Right lobe of liver (tissue), 6 donors: ENCODE measurements at places on chromosomes 2 and 18. TPM values are rescaled to one million over a fixed set of nuclear protein-coding genes. Genes with fewer than 3 reads are reported as not detected.

DNA sequence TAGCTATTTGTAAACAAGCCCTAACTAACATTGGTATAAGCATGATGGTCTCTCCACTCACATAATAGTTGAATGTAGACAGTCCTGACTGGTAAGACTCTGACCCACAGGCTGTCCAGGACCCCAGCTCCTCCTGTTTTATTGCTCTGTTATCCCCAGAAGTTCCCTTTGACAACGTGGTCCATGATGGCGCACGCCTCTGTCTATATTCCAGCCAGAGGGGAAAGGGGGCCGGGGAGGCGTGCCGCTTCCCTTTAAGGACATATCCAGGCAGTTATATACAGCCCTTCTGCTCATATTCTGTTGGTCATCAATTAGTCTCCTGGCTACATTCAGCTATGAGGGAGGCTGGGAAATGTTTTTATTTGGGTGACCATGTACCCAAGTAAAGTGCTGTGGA, 6.7 kb downstream of the DYSF start:
- no peak overlapping the region for H3K4me3 ChIP-seq
- no peaks in the 10 kb centered on the region for H3K36me3 ChIP-seq
- peaks cover 52% of the 10 kb centered on the region for H3K4me1 ChIP-seq
- no peak overlapping the region for H3K27ac ChIP-seq
- no peak for DNase-seq
- no peaks in the 10 kb centered on the region for H3K27me3 ChIP-seq

- DNase-seq, result peak; percentile 40
- H3K4me3 ChIP-seq, result no peak overlapping the region
- H3K27ac ChIP-seq, result no peak overlapping the region
- no peaks in the 10 kb centered on the region for H3K4me1 ChIP-seq
Observed at GRCh38 chr2:238875471-238876231, 27.8 kb downstream of the TWIST2 start.

DNA sequence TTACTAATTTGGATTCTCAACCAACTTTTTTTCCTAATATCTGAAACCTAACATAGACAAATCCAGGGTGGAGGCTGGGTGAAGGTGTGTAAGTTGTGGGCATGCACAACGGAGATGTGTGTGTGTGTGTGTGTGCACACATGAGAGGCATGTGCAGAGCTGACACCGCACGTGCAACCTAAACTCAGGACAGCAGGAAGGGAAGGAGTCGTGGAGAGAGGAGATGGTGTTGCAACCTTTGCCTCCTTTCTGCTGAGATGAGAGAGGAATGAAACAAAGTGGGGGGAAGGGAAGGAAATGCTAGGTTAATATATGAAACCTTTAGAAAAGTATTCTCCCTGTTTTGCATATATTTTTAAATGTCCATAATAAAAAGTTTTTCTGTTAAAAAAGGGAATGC, 64.7 kb downstream of the KCTD1 start:
- no peaks in the 10 kb centered on the region for H3K36me3 ChIP-seq
- no peak for DNase-seq
- no peaks in the 10 kb centered on the region for H3K4me1 ChIP-seq
- no peaks in the 10 kb centered on the region for H3K27me3 ChIP-seq
- no peak overlapping the region for H3K27ac ChIP-seq
- H3K4me3 ChIP-seq, result no peak overlapping the region

DNA sequence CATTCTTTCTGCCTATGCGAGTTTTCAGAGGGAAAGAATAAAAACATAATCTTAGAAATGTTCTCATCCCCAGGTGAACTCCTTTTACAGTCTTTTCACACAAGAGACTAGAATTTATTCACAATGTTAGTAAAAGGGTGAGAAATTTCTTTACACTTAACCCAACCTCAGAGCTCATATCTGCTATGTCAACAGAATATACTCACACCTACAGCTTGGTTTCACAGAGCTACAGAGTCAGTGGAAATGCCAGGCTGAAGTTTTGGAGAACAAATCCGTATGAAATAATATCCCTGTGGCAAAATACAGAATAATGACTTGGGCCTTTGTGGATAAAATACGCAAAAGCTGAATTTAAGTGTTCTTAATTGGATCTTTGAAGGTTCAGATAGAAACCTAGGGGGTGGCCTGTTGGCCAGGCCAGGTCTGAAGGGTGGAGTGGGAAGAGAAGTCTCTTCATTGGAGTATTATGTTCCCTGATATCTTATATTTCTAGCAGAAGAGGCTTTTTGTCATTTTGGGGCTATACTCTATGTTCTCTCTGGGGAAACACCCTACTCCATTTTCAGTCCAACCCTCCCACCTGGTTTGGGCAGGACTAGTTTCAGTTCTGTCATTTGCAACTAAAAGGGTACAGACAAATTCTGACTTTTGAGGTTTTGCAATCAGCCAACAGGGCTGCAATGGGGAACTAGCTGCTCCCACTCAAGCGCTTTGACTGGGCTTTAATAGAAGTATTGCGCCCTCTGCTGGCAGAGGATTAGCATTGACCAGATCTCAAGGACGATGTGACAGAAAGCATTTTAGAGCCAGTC, 25.7 kb downstream of the FBXO48 start:
- H3K36me3 ChIP-seq, result no peaks in the 10 kb centered on the region
- no peaks in the 10 kb centered on the region for H3K27me3 ChIP-seq
- peak; percentile 72 for DNase-seq
- H3K4me3 ChIP-seq, result no peak overlapping the region
- H3K4me1 ChIP-seq, result peaks cover 15% of the 10 kb centered on the region
- no peak overlapping the region for H3K27ac ChIP-seq

DNA sequence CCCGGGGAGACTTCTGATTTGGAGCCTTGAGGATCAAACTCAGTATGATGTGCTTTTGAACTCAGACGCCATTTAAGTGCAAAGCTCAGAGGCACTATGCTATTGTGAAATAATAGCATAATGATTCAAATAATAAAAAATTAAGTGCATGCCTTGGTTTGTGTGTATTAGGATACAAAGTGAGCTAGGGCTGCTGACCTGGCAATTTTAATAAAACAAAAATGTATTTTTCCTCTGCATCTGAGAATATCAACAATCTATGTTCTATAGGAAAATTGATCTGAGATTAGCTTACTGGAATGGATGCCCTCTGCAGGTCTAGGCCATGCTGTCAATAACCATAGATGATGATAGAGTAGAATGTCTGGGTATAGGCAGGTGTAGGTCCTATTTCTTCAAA, 278.8 kb downstream of the DCDC2C start:
- no peak overlapping the region for H3K27ac ChIP-seq
- no peaks in the 10 kb centered on the region for H3K36me3 ChIP-seq
- no peaks in the 10 kb centered on the region for H3K27me3 ChIP-seq
- no peaks in the 10 kb centered on the region for H3K4me1 ChIP-seq

Gene UGT1A4
- total RNA-seq, result 433 TPM

Gene FBLN7
- 3.0 TPM for total RNA-seq

- H3K27me3 ChIP-seq, result no peaks in the 10 kb centered on the region
- H3K36me3 ChIP-seq, result no peaks in the 10 kb centered on the region
- no peak for DNase-seq
- H3K27ac ChIP-seq, result no peak overlapping the region
- H3K4me3 ChIP-seq, result no peak overlapping the region
Observed at GRCh38 chr2:50584185-50584584, 447.7 kb downstream of the NRXN1 start.

Gene KCNG2
- total RNA-seq, result not detected

- no peak for DNase-seq
- no peak overlapping the region for H3K4me3 ChIP-seq
- H3K27me3 ChIP-seq, result no peaks in the 10 kb centered on the region
- H3K27ac ChIP-seq, result no peak overlapping the region
- H3K36me3 ChIP-seq, result no peaks in the 10 kb centered on the region
Observed at GRCh38 chr2:25301453-25302352, 40.0 kb downstream of the DNMT3A start.

DNA sequence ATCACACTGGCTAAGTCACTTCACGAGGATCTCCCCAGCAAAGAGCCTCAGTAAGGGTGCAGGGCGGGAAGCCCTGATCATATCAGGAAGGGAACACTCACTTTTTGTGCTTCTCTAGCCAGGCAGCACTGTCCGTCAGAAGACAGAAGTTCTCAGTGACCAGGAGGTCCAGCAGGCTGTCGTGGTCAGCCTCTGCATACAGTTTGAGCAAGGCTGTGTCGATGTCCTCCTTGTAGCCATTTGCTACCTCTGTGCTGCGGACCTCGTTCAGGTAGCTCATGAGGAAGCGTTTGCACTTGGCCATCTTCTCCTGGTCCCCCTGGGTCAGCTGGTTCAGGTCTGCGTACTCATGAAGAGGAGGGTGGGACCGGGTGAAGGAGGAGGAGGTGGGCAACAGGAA, 38.7 kb downstream of the GPR45 start:
- H3K4me3 ChIP-seq, result no peak overlapping the region
- no peak for DNase-seq
- H3K4me1 ChIP-seq, result no peaks in the 10 kb centered on the region

- H3K27ac ChIP-seq, result no peak overlapping the region
- DNase-seq, result no peak
- no peak overlapping the region for H3K4me3 ChIP-seq
- H3K4me1 ChIP-seq, result peaks cover 17% of the 10 kb centered on the region
- H3K27me3 ChIP-seq, result no peaks in the 10 kb centered on the region
Observed at GRCh38 chr2:231029563-231029962, 7.8 kb upstream of the C2orf72 start.

DNA sequence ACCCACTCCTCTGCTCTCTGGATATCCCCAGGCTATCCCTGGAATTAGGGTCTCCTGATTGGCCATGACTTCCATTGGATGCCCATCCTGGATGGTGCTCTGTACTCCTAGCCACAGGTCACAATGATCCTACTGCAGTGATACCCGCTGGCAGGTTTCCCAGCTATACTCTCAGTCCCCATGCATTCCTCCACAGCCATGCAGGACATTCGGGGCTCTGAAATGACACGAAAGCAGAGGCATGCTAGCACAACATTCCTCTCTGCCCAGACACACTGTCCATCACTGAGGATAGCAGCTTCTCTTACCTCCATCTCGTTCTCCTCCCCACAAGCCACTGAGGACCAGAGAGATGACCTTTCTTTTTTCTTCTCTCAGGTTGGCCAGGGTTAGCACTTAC, 51.7 kb upstream of the SPATS2L start:
- H3K27me3 ChIP-seq, result no peaks in the 10 kb centered on the region
- H3K4me3 ChIP-seq, result no peak overlapping the region
- no peaks in the 10 kb centered on the region for H3K4me1 ChIP-seq
- H3K27ac ChIP-seq, result no peak overlapping the region
- DNase-seq, result no peak
- H3K36me3 ChIP-seq, result no peaks in the 10 kb centered on the region

DNA sequence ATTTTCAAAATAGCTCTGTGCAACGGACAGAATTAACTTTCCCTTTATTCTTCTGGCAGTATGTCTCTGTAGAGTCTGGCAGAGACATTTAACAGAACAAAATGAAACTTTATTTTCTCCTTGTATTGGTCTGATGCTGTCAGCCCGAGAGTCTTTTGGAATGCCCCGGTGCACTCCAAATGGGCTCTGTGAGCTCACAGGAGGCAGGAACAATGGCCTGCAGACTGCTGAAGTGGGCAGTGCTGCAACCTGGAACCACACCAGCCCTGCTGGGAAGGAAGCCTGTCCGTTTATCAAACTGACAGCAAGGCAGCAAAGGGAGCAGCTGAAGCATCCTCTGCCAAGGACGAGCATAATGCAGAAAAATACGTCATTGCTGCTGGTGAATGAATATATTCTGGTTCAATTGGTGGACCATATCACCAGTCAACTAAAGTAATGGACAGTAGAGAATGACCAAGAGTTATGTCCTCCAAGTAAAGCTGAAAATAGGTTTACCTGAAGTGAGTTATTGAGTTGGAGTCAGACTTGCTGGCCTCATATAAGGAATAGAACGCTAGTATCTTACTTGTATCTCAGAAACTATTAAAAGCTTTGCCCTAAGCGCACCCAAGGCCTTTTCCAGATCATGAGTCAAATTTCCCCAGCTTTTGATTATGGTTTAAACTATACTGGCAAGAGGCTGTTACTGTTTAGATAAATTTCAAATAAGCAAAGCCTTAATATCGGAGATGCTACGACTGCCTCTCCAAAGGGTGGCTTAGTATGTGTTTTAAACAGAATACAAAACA, 207.6 kb upstream of the TANK start:
- H3K27ac ChIP-seq, result no peak overlapping the region
- H3K36me3 ChIP-seq, result no peaks in the 10 kb centered on the region
- no peak overlapping the region for H3K4me3 ChIP-seq
- DNase-seq, result no peak

DNA sequence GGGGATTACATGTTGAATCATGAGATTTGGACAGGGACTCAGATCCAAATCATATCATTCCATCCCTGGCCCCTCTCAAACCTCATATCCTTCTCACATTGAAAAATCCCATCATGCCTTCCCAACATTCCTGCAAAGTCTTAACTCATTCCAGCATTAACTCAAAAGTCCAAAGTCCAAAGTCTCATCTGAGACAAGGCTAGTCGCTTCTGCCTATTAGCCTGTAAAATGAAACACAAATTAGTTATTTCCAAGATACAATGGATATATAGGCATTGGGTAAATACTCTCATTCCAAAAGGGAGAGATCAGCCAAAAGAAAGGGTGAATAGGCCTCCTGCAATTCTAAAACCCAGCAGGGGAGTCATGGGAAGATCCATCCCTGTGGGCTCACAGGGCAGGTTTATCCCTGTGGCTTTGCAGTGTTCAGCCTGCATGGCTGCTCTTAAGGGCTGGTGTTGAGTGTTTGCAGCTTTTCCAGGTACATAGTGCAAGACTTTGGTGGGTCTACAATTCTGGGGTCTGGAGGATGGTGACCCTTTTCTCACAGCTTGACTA, 21.2 kb upstream of the SLC14A1 start:
- no peaks in the 10 kb centered on the region for H3K4me1 ChIP-seq
- H3K4me3 ChIP-seq, result no peak overlapping the region
- no peak for DNase-seq
- H3K27me3 ChIP-seq, result no peaks in the 10 kb centered on the region
- H3K36me3 ChIP-seq, result no peaks in the 10 kb centered on the region
- no peak overlapping the region for H3K27ac ChIP-seq

- no peaks in the 10 kb centered on the region for H3K27me3 ChIP-seq
- H3K4me3 ChIP-seq, result no peak overlapping the region
- no peak overlapping the region for H3K27ac ChIP-seq
- H3K36me3 ChIP-seq, result no peaks in the 10 kb centered on the region
Observed at GRCh38 chr2:226098861-226099745, 699.6 kb downstream of the NYAP2 start.

- H3K4me3 ChIP-seq, result no peak overlapping the region
- DNase-seq, result no peak
- H3K4me1 ChIP-seq, result no peaks in the 10 kb centered on the region
- H3K36me3 ChIP-seq, result no peaks in the 10 kb centered on the region
- no peaks in the 10 kb centered on the region for H3K27me3 ChIP-seq
Observed at GRCh38 chr2:9303528-9304225, 97.1 kb downstream of the ASAP2 start.

Gene GDF7
- total RNA-seq, result 5.0 TPM
